ENCODE measurements at places on chromosomes 5 and 9.

DNA sequence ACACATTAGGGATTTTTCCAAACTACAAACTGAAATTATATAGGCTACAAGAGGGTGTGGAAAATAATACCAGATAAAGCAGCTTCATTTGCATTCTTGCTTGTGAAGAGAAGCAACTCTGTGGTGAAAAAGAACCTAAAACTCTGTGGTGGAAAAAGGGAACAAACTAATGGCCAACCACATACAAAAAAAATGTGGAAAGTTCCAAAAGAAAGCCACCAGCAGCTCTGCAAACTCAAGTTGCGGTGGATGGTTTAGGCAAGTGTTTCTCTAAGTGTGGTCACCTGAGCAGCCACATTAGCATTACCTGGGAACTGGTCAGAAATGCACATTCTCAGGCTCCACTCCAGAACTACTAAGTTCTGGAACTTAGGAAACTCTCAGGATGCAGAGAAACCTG lies 586.4 kb downstream of the ACTL7B start:
- DNase-seq, result no peak

- DNase-seq, result no peak
Observed at GRCh38 chr9:131618785-131619184, 73.5 kb downstream of the PRRT1B start.

GRCh38 chr9:128185979-128186965 lies 5.1 kb downstream of the CIZ1 start:
- no peak for DNase-seq

DNA sequence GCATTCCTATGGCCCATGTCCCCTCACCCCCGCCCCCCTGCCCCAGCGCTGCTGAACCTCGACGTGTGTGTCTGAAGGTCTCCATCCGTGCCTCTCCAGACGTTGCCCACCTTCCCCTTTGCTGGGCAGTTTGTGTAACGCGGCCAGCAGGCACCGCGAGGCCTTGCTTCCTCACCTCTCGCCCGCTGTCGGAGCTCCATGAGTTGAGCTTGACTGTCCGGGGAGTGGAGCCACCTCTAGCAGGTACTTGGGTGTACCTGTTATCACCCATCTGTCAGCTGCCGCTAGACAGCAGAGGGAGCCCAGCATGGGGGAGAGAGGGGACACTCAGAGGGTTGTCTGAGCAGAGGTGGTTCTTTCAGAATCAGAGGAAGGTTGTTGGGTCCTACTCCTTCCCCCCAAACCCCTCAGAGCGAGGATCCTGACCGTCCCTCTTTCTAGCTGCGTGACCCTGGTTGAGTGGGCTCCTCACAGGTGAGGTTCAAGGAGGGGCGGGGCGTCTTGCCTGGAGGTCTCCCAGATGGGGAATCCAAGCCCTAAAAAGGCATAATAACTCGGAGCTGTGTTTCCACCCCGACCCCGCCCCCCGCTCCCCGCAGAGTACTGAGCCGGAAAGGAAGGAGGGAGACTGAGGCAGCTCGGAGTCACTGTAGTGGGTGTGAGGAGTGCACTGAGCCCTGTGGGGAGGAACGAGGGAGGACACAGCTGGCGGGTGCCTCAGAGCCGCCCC lies 184.7 kb downstream of the C9orf50 start:
- no peak for DNase-seq

GRCh38 chr5:119292701-119293515 lies 62.9 kb upstream of the TNFAIP8 start:
- no peak for DNase-seq

- no peak for DNase-seq
Observed at GRCh38 chr9:74784506-74784905, 103.2 kb downstream of the TRPM6 start.

GRCh38 chr5:134228624-134229023 lies 2.8 kb upstream of the PPP2CA start:
- no peak for DNase-seq

Data from putamen (tissue), 1 donor.